IPS DF 19.7 (cell line): ENCODE measurements at places on chromosomes 7 and 10.

DNA sequence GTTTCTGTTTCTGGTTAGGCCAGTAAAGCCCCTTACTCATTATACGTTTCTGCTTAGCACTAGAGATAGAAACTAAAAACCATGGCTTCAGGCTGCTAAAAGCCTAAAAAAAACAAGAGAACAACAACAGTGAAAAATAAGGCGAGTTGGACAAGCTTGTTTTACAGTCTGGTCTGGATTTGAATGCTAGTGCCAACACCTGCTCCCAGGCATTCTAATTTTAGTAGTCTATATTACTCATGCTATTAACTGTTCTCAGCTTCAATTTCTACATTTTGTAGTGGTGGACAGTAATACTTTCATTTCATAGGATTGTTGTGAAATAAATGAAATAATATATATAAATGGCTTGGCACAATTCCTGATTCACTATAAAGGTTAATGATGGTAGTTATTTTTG lies 108.5 kb downstream of the HBP1 start:
- DNase-seq = no peak

GRCh38 chr10:79128923-79129305 lies 60.1 kb downstream of the ZMIZ1 start:
- DNase-seq = no peak

DNA sequence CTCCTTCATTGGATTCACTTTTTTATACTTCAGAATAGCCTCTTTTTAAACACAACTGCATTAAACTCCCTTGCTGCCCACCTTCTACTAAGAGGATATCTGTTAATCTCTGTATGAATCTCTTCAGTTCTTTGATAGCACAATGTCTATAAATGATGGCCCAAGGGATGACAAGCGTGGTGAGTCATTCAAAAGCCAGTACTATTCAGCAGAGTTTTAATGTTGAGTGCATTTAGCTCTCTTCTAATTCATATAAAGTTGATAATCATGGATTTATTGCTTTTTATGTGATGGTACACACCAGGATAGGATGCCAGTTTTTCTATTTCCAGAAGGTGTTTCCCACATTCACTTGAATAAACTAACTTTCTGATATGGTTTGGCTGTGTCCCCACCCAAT lies 57.4 kb upstream of the HECTD2 start:
- no peak for DNase-seq

- no peak for DNase-seq
These were observed 71.3 kb downstream of the CDHR3 start for GRCh38 chr7:106034383-106034782.

DNA sequence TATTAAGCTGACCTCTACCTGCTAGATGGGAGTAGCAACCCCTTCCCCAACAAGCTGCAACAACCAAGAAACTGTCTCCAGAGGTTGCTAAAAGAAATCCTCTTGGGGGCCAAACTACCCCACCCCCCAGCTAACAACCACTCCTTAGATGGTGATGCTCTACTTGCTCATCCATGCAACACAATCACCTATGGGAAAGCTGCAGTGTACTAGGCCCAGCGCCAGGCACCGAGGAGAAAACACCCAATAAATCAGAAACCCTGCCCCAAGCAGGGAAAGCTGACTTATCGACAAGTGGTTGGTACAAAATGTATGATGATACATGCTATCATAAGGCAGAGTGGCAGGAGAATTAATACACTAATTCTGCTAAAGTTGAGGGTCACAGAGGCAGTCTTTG lies 17.3 kb downstream of the SLC25A13 start:
- DNase-seq = no peak
